ENCODE measurements at places on chromosomes 7 and 10.

DNA sequence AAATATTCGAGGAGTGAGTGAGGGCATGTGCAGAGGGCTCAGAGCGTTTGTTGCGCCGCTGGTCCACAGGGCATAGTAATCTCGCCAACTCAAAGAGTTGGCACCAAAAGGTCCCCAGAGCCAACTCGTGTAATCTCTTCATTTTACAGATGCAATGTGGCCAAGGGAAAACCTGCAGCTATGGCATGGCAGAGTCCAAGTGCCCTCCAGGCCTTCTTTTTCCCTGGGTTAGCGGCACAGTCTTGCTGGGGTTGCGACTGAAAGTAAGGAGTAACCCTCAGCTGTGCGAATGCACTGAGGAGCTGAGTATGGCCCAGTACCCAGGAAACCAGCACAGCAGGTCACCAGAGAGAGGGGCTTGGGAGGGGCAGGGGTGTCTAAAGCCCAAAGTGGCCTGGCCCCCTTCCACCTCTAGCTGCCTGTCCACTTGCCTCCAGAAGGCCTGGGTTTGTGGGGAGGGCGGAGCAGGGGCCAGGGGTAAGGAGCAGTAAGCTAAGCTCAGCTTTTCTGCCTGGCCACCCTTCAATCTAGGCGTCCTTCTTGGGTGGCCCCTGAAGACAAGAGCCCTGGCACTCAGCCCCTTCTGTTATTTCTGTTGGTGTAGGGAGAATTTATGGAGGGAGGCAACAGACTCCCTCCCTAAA is 3.3 kb upstream of the GAD2 start:
- no peak for DNase-seq

DNA sequence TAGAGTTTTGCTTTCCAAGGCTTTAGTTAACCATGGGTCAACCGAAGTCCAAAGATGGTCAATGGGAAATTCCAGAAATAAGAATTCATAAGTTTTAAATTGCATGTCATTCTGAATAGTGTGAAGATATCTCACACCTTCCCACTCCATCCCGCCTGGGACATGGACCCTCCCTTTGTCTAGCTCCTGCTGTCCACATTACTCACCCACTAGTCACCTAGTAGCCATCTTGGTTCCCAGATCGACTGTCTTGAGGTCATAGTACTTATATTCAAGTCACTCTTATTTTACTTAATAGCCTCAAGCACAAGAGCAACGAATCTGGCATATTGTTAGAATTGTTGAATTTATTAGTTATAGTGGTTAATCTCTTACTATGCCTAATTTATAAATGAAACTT is 366.6 kb downstream of the PRPF18 start:
- no peak for DNase-seq

- DNase-seq = no peak
Measured at GRCh38 chr7:37356911-37357636, 91.6 kb downstream of the ELMO1 start.

GRCh38 chr10:103367379-103367781 is 396 bp upstream of the TAF5 start:
- DNase-seq = no peak

GRCh38 chr7:1538544-1539180 is 8.2 kb downstream of the MAFK start:
- DNase-seq = no peak

GRCh38 chr7:143892527-143893300 is 9.3 kb downstream of the TCAF1 start:
- peak; percentile 59 for DNase-seq

- no peak for DNase-seq
Measured at GRCh38 chr10:10701084-10701611, 316.5 kb upstream of the CELF2 start.

- DNase-seq = no peak
Measured at GRCh38 chr10:6953271-6953801, 373.3 kb upstream of the PRKCQ start.

DNA sequence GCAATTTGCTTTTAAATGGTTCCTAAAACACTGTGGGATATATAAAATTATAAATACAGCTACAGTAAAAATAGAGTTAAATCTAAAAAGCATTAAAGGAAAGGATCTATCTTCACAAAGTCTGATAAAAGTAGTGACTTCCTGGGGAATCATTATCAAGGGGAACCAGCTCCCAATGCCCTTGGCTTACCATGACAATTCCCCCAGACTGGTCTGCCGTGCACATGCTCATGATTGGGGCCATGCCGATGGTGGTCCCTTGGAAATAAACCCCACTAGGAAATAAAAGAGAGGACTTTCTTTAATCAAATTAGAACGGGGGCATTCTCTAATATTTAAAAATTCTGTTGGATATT is 201.8 kb downstream of the FANK1 start:
- DNase-seq = no peak

GRCh38 chr7:42269161-42269560 is 32.2 kb upstream of the GLI3 start:
- DNase-seq = no peak

DNA sequence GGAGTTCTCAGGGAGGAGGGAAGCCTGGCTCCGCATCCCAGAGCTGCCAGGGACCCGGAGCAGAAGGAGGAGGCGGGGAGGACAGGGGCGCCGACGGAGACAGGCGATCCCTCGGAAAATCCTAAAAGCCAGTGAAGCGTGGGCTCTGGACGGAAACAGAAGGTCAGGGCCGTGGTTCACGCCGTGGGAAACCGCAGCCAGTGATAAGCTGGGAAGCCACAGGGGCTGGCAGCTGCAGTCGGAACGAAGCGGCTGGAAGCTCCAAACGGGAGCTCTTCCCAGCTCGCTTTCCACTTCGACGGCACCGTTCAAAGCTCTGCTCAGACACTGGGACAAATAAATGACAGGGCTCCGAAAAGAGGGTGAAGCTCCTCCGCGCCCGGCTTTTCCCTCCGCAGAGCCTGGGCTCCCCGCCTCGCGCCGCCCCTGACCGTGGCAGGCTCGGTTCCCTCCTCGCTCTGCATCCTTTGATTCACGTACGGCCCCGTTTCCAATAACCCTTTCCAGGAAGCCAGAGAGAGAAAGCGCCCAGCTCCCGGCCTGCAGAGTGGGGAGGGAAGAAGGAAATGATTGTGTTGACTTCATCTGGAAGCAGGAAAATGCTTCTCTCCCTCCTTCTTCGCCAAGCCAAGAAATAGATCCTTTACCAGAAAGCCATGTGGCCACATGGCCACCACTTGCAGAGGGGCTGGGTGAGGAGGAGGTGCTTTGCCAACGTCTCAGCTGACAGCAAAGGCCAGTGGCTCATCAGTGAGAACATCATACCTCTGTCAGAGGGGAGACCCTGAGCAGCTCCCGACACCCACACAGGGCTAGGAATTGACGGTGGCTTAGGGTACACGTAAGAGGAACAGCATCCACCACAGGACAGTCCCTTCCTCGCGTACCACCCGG is 57.4 kb downstream of the ADRB1 start:
- DNase-seq = no peak

Data from hematopoietic multipotent progenitor cell treated with erythropoietin and hydrocortisone succinate and interleukin-3 and kit ligand, for 15 days (in vitro differentiated cells).